ENCODE measurements at places on chromosomes 12 and 14.

DNA sequence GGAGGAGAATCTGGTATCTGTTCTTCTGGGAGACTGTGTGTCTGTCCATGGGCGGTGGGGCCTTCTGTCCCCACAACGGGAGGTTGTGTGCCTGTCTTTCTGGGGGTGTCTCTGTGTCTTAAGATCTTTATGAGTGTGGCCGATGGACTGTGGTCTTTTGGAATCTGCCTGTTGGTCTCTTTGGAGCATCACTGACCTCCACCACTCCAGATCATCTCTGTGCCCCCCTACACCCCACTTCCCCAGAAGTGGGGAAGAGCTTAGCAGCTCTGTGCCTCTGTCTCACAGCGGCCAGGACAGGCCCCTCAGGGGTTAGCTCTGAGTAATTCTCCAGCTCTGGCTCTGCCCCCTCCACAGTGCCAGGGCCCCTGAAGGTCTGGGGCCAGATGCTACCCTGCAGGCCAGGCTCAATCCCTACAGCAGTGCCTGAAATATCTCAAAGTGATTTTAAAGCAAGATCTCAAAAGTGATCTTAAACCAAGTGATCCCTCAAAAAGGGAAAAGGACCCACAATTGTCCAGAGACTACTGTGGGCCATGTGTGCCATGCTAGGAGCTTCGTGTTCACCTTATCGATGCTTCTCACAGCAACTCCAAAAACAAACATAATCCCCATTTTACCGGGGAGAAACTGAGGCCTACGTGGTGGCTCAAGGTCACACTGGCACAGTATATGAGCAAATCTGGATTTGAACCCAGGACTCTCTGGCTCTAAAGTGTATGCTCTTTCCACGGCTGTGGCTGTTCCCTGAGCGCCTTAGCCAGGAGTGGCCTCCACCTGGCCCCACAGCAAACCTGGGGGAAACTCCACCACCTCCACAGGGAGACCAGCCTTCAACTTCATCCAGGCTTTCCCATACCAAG, 26.0 kb upstream of the KRT78 start:
- no peak for DNase-seq

- no peak for DNase-seq
Measured at GRCh38 chr12:117968826-117969659, at the start of gene KSR2. Gene KSR2 (minus strand): TSS chr12:117968990. CDS start chr12:117968255, 735 bp downstream.

- no peak for DNase-seq
Measured at GRCh38 chr12:54535474-54535873, 13.9 kb upstream of the PDE1B start.

DNA sequence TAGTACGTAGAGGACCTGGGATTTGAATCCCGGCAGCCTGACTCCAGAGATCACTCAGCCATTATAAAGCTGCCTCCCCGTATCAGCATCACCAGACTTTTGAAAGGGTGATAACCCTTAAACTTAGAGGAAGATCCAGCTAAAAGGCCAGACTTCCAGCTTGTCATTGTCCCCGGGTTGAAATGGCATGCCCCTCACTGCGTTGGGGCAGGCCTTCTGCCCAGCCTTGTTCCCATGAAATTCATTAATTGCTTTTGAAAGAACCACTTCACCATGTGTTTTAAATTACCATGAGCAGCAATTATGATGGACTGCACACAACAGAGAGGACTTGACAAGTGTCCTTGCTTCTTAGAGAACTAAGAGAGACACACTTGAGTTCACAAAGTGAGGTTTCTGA, 269.6 kb upstream of the CRY1 start:
- DNase-seq, result no peak

GRCh38 chr14:21539189-21539940, 13.2 kb upstream of the SALL2 start:
- DNase-seq, result no peak

DNA sequence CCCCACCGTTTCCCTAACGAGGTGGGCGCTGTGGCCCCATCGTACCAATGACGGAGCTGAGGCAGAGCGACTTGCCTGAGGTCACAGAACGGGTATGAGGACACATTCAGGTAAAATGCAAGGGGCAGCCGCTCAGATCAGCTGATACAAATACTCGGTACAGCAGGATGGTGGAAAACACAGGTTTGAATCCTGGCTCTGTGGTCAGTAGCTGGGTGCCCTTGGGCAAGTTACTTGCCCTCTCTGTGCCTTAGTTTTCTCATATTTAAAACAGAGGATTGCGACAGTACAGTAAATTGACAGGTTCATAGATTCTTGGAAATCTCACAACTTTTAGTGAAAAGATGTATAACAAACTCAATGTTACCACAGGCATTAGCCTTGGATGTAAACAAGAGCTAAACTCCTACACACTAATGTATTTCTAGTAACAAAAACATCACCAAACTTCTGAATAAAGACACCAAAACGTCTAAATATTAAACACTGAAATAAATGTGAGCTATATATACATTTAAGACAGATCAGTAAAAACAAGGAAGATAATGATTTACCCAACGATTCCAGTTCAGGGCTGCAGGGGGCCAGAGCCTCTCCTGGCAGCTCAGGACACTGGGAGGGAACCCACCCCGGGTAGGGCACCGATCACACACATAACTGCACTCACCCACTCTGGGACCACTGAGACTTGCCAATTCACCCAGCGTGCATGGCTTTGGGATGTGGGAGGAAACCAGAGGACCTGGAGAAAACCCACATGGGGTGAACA, 128.4 kb downstream of the RBM19 start:
- no peak for DNase-seq

DNA sequence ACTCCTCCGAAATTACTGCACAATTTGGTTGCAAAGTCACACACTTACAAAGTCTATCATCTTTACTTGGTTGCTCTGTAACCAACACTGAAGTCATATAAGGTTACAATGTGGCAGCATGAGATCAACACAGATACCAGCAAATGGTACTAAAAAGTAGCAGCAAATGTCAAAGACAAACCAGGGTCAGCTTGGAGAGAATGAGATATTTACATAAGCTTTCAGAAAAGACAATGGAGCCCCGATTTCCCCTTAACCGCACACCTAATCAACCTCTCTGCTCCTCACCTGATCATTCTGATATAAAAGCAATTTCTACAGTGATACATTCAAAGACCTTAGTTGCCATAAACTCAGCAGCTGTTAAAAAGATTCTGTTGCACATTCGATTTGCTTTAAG, 76.4 kb upstream of the FOXN3 start:
- no peak for DNase-seq

GRCh38 chr12:108090107-108090899, 38.8 kb upstream of the WSCD2 start:
- DNase-seq, result no peak

GRCh38 chr14:84262932-84263331, 1267.0 kb upstream of the FLRT2 start:
- no peak for DNase-seq

GRCh38 chr12:84117190-84117589, 795.4 kb downstream of the SLC6A15 start:
- no peak for DNase-seq

DNA sequence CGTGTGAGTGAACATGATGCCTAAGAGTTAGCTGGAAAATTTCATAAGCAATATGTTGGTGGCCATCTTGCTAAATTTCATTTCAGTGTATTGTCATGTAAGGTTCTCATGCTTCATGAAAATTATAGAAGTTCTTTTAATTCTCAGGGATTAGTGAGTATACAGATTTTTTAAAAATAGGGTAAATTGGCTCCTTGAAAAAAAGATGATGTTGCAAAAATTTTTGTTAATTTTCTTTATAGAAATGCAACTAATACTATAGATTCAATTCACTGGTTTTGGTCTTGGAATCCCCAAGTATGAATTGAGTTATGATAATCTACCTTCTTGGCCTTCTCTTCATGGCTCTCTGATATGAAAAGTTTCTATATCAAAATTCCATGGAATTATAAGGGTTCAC, 75.4 kb downstream of the NTN4 start:
- no peak for DNase-seq

DNA sequence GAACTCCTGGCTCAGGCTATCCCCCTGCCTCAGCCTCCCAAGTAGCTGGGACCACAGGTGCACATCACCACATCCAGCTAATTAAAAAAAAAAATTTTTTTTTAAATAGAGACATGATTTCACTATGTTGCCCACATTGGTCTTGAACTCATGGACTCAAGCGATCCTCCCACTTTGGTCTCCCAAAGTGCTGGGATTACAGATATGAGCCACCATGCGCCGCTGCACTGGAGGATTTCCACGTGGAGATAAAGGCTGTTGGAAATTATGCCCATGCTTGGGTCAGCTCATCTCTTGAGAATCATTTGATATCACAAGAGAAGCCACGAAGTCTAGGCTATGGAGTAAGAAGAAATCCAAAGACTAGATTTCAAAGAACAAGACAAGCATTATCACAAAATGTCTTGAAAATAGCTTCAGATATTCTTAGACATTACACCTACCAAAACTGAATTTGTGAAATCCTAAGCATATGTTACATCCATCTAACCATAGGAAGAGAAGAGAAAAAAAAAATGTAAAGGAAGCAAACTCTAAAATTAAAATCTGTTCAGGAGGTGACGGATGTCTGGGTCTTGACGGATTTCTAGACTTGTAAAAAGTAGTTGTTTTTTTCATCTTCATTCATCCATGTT, 99.1 kb downstream of the PTPN11 start:
- no peak for DNase-seq

DNA sequence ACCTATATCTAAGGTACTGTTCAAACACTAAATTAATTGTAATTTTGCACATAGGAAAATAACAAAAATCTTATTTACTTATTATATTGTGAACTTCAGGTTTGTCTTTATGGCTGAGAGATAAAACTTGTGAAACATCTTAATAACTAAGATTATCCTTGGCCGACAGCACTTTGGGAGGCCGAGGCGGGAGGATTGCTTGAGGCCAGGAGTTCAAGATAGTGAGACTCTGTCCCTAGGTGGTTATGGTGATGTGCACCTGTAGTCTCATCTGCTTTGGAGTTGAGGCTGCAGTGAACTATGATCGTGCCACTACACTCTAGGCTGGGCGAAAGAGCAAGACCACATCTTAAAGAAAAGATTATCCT, 22.6 kb downstream of the DIP2B start:
- no peak for DNase-seq

- peak; percentile 79 for DNase-seq
Measured at GRCh38 chr12:89345830-89346740, 6.2 kb downstream of the DUSP6 start.

- no peak for DNase-seq
Measured at GRCh38 chr14:100889641-100890040, 13.9 kb downstream of the RTL1 start.

DNA sequence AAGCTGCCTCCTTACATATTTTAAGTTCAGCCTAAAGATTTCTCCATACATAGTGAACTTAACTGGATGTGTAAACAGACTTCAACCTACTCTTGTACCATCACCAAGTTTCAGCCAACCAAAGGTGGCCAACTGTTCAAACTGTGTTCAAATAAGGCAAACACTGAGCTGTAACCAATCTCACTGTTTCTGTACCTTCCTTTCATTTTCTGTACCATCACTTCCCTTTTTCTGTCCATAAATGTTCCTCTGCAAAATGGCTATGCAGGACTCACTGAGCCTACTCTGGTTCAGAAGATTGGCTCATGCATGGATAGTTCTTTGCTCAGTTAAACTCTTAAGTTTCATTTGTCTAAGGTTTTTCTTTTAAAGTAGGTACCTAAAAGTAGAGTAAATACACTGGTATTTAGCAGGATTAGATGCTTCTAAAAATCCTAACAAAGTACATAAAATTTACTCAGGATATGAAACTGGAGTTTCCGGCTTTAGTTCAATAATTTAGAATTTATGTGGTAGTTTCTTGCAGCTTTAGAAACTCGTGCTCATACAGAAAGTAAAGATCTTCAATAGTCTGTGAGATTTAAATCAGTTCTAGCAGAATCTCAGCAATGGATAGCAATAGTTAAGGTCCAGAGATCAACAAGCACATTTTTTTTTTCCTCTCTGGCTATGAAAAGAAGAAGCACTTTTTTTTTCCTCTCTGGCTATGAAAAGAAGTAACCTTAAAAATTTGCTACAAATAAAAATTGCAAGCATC, 282.0 kb upstream of the PPFIA2 start:
- no peak for DNase-seq

- DNase-seq, result no peak
Measured at GRCh38 chr14:104429291-104429861, 150.2 kb upstream of the C14orf180 start.

- no peak for DNase-seq
Measured at GRCh38 chr14:85520581-85520980, 9.4 kb upstream of the FLRT2 start.

GRCh38 chr14:20412411-20412810, 890 bp downstream of the TEP1 start:
- no peak for DNase-seq

- no peak for DNase-seq
Measured at GRCh38 chr14:104689109-104689880, at the start of gene INF2. Gene INF2 (plus strand): TSS chr14:104689618. CDS start chr14:104701366, 11,748 bp downstream.

DNA sequence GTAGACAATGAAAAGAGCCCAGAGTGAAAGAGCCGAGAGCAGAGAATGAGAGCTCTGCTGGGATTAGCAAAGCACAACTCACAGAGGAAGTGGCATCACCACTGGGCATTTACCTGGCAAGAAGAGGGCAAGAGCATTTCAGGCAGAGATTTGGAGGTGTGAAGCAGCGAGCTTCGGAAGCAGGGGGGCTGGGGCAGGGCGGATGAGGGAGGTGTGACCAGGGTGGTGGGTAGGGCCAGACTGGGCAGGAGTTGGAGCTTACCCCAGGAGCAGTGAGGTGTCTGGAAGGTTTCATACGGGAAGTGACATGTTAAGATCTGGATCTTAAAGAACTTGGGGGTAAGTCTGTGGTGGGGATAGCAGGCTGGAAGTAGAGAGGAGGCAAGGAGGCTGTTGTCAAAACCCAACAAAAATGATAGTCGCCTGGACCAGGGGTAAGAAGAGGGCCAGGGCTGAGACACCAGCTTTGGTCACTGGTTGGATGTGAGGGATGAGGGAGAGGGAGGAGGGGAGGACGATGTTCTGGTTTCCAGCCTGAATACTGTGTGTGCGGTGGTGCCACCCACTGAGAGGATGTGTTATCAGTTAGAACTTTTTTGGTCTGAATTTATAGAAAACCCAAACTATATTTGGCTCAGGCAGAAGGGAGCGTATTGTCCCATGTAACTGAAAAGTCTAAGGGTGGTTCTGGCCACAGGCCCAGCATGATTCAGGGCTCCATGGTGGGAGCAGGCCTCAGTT, 5.2 kb downstream of the SMIM41 start:
- DNase-seq, result no peak

DNA sequence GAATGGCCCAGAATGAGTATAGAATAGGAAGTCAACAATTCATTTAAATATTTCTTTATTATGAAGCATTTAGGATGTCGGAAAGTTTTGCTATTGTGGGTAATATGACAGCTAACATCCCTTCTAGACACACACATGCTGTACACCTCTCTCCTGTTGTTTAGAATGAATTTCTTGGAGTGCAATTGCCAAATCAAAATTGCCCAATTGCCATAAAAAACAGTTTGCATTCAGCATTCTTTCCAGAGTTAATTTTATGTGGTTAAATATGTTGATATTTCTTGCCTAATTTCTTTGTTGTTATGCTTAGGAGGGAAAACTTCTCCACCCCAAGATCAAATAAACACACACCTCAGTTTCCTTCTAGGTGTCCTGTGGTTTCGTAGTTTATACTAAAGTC, 16.9 kb upstream of the SMCO2 start:
- no peak for DNase-seq
